Ascending aorta (tissue), 2 donors: ENCODE measurements at places on chromosomes 3 and 15.

GRCh38 chr3:158095814-158096704, 10.2 kb downstream of the SHOX2 start:
- DNase-seq = no peak

DNA sequence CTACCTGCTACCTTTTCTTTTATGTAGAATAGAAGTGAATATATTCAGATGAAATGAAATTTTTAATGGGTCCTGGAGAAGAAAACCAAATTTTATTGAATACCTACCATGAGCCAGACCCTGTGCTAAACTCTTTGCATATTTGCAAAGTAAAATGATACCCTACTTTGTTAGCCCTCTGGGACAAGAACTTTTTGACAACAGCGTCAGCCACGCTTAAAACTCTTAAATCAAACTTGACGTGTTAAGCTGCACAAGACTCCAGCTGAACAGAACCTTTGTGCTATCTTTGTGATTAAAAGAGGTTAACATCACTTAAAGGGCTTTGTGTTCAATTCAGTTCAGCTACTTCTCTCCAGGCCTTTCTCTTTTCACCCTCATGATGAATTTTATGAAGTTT, 316.5 kb downstream of the MEX3B start:
- DNase-seq = no peak

DNA sequence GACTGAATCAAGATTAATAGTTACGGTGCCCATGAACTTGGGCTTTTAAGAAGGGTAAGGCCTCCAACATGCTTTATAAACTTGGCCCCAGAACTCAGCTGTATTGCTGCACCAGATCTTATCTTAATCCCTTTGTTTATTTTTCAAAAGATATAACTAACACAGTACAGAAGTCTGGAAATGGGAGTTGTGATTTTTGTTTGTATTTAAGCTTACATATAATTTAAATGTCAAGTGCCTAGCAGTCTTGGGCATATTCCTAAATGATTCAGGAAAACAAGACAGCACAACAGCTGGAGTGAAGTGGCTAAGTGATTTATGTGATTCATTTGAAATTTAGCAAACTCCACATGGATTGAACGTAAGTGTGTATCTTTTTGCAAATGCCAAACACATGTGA, 56.2 kb downstream of the NBEAL2 start:
- DNase-seq = no peak

- no peak for DNase-seq
Measured at GRCh38 chr3:126015075-126015474, 46.1 kb downstream of the ROPN1B start.

GRCh38 chr3:114424337-114424736, 130.5 kb downstream of the TIGIT start:
- no peak for DNase-seq

- no peak for DNase-seq
Measured at GRCh38 chr3:125528920-125529319, 8.9 kb upstream of the SNX4 start.

GRCh38 chr15:89898614-89899294, 5.0 kb upstream of the AP3S2 start:
- DNase-seq = no peak

DNA sequence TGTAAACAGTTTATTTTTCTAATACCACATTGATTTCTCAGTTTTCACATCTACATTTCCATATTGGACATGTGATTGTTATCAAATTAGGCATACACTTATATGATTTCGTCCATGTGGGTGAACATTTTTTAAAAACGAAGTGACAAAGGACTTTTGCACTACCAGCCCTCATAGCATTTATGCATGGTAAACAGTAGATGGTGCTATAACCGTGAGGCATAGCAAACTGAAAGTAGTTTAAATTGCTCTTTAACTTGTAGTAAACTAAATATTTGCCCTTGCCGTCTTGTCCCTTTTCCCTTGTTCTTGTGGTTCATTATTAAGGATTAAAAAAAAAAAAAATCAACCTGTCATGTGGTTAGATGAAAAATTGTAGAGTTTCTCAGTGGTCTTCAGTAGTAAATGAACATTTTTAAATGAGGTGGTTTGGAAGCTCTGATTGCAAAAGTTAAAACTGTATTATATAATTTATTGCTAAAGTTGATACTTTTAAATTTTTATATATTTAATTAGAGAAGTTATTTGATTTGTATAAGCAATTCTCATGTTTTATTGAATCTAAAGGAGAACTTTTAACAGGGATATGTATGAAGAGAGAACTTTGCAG, 24.0 kb downstream of the STX19 start:
- DNase-seq = no peak

DNA sequence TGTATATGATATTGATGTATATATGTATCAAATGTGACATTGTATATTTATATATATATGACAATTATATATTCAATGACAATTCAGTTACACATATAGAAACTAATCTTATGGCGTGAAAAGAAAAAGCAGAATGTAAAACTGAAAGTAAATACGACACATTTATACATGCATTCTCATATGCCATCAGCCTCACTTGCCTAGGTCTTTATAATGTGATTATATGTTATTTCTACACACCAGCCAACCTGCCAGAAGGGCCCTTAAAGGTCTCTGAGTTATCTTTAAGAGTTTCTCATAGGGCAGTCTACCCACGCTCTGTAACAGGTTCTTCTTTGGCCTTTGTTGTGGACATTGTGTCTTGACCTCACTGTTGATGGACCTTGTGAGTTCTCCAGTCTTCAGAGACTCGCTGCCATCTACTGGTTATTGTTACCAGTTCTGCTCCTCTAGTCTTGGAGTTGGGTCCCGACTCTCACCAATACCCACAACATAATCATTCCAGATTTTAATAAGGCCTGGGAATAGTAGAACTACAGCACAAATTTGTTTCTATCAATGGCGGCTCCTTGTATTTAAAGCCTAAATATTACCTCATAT, 371.5 kb upstream of the GOLIM4 start:
- DNase-seq = no peak

DNA sequence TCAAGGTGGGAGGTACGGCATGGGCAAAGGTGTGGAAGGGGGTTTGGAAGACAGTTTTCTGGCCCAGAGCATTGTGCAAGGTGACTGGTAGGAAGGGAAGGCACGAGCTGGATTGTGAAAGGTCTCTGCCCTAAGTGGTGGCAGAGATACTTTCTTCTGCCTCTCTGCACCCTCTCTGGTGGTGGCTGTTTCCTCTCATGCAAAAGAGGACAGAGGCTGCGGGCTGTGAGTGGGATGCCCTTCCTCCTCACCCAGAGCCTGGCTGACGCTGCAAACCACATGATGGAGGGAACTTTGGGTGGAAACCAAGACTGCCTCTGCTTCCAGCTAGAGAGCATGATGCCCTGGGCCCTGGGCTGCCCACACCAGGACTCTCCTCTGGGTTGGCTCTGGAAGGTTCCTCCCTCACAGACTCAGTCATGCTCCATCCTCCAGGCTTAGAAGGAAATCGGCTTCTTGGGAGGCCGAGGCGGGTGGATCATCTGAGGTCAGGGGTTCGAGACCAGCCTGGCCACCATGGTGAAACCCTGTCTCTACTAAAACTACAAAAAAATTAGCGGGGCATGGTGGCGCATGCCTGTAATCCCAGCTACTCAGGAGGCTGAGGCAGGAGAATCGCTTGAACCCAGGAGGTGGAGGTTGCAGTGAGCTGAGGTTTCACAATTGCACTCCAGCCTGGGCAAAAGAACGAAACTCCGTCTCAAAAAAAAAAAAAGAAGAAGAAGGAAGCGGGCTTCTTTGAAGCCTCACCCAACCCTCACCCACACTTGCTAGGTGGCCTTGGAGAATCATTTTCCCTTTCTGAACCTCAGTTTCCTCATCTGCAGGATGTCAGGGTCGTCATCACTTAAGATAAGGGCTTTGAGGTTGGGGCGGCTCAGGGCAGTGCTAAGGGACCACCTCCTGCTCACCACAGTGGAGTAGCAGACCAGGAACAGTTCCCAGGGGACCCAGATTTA, 8.3 kb downstream of the PSTPIP1 start:
- DNase-seq = no peak

DNA sequence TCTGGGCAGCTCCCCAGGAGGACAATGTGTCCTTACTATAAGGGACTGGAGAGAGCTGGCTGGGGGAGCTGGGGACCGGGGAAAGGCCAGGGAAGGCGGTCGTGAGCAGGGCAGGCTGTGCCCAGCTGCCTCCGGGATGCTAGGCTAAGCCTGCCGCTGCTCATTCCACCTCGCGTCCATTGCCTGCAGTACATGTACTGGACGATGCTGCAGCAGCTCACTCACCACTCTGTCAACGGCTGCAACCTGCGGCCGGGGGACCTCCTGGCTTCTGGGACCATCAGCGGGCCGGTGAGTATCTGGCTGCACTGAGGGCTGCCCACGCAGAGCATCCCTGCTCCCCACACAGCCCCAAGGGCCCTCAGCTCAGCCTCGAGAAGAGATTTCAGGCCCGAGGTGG, 27.1 kb downstream of the FAH start:
- DNase-seq = no peak

- DNase-seq = no peak
Measured at GRCh38 chr3:114101101-114101500, 44.6 kb downstream of the QTRT2 start.

- no peak for DNase-seq
Measured at GRCh38 chr3:190519886-190520285, 6.0 kb downstream of the IL1RAP start.

- DNase-seq = no peak
Measured at GRCh38 chr15:39461536-39462130, 119.2 kb upstream of the THBS1 start.

DNA sequence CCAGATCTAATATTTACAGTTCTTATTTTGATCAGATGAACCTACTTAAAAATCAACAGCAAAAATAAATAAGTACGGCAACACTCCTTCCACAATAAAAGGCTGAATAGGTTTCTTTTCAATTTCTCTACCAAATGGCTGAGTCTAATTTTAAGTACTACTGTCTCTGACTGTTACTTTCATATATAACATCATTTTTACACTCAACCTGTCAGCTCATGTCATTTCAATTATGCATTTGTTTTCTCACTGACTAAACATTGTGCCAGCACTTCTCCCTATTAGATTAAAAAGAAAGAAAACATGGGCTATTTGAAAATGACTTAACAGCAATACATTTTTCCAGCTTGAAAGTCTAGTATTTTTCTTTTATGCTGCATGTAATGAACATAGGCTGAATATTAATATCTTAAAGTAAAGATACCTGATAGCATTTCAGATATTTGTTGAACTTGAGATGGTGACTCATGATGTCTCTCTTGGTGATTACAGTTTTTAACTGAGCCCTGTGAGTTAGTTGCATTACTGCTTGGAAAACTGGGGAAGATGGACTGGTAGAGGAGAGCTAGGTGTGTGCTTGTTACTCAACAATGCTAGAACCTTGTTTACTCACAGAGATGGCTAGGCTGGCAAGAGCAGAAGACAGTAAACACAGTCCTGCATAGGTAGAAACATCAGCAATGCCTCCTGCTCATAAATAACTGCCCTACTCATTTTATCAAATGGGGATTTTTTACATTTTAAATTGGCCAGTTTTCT, 73.9 kb downstream of the PEX5L start:
- DNase-seq = no peak

- DNase-seq = peak; percentile 68
Measured at GRCh38 chr3:71725271-71725991, at the start of gene EIF4E3. Gene EIF4E3 (minus strand): TSS chr3:71725402. CDS start chr3:71725367, 35 bp downstream.

GRCh38 chr15:84572231-84572630, 28.6 kb upstream of the ZSCAN2 start:
- DNase-seq = no peak

- DNase-seq = no peak
Measured at GRCh38 chr3:30640851-30641250, 34.5 kb downstream of the TGFBR2 start.

DNA sequence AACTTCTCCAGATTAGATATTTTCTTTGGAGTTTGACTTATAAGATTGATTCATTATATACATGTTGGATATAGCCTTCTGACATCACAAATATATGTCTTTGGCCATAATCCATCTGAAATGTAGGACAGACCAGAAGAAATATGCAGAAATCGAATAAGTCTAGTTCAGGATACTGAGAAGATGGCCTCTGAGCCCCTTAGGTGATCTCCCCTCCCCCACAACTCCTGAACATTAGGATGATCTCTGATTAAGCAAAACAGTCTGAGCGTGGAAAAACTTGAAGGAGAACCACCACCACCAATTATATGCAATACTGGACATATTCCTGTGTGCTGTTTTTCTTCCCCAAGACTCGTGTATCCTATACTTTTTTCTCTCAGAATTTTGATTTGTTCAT, 3.2 kb downstream of the SETD5 start:
- no peak for DNase-seq

DNA sequence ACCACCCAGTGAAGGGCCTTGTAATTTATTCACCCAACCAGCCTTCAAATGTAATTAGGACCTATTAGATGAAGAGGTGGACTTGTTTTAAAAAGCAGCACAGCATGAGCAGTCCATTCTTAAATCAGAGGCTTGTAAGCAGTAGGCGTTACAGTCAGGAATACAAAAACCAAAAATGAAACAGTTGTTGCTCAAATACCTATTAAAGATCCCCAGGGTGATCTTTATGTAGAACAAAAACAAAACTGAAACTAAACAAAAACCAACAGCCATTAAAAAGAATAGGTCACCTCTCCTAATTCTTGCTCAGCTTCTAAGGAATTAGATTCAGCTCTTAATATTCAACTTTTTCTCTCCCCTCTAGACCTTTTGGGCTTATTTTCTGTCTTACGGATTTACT, 104.9 kb upstream of the ST8SIA2 start:
- no peak for DNase-seq

GRCh38 chr15:53522991-53523390, 236.5 kb downstream of the WDR72 start:
- DNase-seq = no peak

DNA sequence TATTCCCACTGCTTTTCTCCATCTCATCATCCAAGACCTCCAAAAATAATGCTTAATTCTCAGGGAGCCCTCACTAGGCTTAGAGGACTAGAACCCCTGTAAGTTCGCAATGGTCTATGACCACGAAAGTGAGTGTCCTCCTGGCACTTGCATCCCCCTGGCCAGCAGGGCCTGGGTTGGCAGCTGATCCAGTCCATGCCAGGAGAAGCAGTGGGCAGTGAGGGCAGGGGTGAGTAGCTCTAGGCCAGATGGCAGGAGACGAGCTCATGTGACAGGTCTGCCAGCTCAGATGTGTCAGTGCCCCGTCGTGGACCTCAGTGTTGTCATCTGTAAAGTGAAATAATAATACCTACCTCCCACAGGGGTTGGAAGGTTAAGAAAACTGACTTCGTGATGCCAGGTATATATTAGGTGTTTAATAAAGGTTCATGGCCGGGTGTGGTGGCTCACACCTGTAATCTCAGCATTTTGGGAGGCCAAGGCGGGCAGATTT, 11.1 kb downstream of the GP5 start:
- no peak for DNase-seq

- no peak for DNase-seq
Measured at GRCh38 chr15:94107652-94108051, 123.7 kb upstream of the MCTP2 start.

DNA sequence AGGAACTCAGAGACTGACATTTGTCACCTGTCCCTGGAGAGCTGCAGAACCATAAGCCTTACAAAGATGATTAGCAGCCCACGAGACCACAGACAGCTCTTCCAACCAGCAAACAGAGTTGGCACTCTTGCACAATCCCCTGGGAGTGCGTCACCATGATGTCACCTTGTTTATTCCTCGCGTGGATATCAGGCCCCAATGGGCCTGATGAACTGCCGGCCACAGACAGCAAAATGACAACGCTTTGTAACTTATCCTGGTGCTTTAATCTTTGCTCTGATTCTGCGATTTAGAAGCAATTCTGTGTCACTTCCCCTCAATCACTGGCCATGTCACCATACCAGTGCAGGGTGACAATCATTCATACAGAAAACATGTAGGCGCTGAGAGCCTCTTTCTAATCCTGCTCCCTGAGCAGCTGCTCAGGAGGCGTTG, 89.2 kb downstream of the TAMM41 start:
- DNase-seq = no peak

- no peak for DNase-seq
Measured at GRCh38 chr3:71430941-71431552, 152.5 kb downstream of the FOXP1 start.
